ENCODE measurements at places on chromosomes 6 and 20. TPM values are rescaled to one million over a fixed set of nuclear protein-coding genes. Genes with fewer than 3 reads are reported as not detected.

- H3K4me3 ChIP-seq = no peak overlapping the region
- peaks cover 17% of the 10 kb centered on the region for H3K4me1 ChIP-seq
- H3K27me3 ChIP-seq = no peaks in the 10 kb centered on the region
- H3K27ac ChIP-seq = no peak overlapping the region
Measured at GRCh38 chr20:5039255-5039657, 37.9 kb upstream of the SLC23A2 start.

DNA sequence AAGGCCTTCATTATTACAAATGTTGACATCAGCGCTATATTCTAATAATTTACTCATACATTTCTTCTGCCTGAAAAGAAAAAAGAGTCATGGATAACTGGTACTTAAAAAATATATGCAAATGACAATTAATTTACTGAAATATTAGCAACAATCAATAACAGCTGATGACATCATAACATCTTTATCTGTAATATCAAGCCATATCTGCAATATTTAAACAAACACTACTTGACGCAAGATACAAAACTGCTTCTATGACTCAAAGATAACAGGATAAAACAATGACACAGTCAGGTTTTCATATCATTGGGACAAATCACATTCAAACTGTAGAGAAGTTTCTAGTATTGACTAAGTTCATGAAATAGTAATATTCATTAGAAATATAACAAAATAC is 16.5 kb downstream of the HACE1 start:
- no peaks in the 10 kb centered on the region for H3K27me3 ChIP-seq
- no peak overlapping the region for H3K4me3 ChIP-seq
- H3K4me1 ChIP-seq = no peaks in the 10 kb centered on the region
- H3K27ac ChIP-seq = no peak overlapping the region
- DNase-seq = no peak

GRCh38 chr6:1382883-1383728 is 6.3 kb upstream of the FOXF2 start:
- no peak for DNase-seq
- peaks cover 94% of the 10 kb centered on the region for H3K27me3 ChIP-seq
- peaks cover 3% of the 10 kb centered on the region for H3K4me1 ChIP-seq
- H3K27ac ChIP-seq = no peak overlapping the region

- no peaks in the 10 kb centered on the region for H3K27me3 ChIP-seq
- H3K27ac ChIP-seq = peak overlapping the region; percentile 80
- DNase-seq = no peak
- peaks cover 7% of the 10 kb centered on the region for H3K4me1 ChIP-seq
Measured at GRCh38 chr6:11636121-11636520, 98.6 kb downstream of the TMEM170B start.

DNA sequence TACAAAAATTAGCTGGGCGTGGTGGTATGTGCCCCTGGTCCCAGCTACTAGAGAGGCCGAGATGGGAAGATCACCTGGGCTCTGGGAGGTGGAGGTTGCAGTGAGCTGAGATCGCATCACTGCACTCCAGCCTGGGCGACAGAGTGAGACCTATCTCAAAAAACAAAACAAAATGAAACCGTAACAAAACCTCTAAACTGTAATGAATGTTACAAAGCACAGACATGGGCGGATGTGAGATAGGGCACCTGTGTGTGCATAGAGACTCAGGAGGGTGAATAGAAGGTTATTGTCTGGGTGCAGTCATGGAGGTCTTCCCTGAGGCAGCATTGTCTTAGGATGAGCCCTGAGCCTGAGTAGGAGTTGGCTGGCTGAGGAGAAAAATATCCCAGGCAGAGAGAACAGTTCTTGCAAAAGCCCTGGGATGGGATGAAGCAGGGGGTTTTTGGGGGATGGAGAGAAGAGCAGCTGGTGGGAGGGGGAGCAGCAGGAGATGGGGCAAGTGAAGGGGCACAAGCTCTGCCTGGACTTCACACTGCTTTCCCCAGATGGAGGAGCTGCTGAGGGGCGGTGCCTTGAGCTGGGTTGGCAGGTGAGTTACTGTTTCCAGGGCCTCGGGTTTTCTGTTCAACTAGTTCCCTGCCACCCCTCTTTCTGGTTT is 5.2 kb downstream of the BCAS4 start:
- no peaks in the 10 kb centered on the region for H3K27me3 ChIP-seq
- no peak overlapping the region for H3K4me3 ChIP-seq
- no peak for DNase-seq
- peaks cover 6% of the 10 kb centered on the region for H3K4me1 ChIP-seq

DNA sequence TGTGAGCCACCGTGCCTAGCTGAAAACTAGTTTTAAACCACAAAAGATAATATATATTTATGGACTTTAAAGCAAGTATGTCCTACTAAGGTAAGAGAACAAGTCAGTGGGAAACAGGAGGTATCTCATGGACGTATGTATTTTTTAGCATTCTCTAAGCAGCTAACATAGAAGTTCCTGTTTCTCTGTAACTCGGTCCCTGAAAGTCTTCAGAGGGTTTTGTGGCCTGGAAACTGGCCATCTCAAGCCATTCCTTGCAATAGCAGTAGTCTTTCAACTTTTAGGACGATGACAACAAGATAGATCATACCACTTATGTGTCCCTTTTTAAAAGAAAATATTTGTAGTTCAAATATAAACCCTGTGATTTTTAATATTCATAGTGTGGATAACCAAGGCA is 95.6 kb upstream of the RALGAPA2 start:
- DNase-seq = no peak
- no peak overlapping the region for H3K4me3 ChIP-seq
- H3K4me1 ChIP-seq = no peaks in the 10 kb centered on the region
- H3K27ac ChIP-seq = no peak overlapping the region
- H3K36me3 ChIP-seq = no peaks in the 10 kb centered on the region

- no peak overlapping the region for H3K4me3 ChIP-seq
- H3K27ac ChIP-seq = no peak overlapping the region
- no peaks in the 10 kb centered on the region for H3K27me3 ChIP-seq
- no peaks in the 10 kb centered on the region for H3K36me3 ChIP-seq
- H3K4me1 ChIP-seq = peaks cover 13% of the 10 kb centered on the region
Measured at GRCh38 chr6:11272491-11273192, 40.2 kb upstream of the NEDD9 start.

- no peaks in the 10 kb centered on the region for H3K36me3 ChIP-seq
- H3K27ac ChIP-seq = no peak overlapping the region
- H3K4me1 ChIP-seq = no peaks in the 10 kb centered on the region
- DNase-seq = no peak
- H3K4me3 ChIP-seq = no peak overlapping the region
Measured at GRCh38 chr6:7249391-7249790, 63.6 kb downstream of the SSR1 start.

DNA sequence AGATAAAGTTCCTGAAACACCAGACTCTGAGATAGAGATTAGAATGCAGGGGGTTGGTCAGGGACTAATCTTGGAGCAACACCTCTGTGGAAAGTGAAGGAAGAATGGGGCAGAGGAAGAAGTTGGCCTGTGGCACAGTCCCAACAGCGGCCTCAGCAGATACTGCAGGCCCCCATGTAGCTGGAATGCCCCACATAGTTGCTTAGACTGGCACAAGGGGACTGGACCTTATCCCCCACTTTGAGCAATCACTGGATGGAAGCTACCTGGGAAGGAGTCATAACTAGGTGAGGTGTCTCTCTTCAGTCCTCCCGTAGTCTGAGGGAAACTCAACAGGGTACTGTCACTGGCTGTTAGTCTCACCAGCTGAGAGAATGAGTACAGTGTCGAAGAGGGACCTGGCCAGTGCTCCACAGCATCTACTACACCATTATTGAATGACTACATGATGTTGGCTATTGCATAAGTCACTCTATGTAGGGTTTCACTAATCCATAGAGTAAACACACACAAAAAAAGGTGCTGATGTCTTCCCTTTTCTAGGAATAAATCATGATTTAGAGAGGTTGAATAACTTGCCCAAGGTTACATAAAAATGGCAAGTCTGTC is 47.5 kb downstream of the ADGRG6 start:
- no peak overlapping the region for H3K27ac ChIP-seq
- no peak for DNase-seq
- no peak overlapping the region for H3K4me3 ChIP-seq
- no peaks in the 10 kb centered on the region for H3K27me3 ChIP-seq

- H3K4me1 ChIP-seq = no peaks in the 10 kb centered on the region
- no peaks in the 10 kb centered on the region for H3K27me3 ChIP-seq
- H3K4me3 ChIP-seq = no peak overlapping the region
- DNase-seq = no peak
- H3K36me3 ChIP-seq = no peaks in the 10 kb centered on the region
Measured at GRCh38 chr20:41784209-41784958, 166.2 kb upstream of the CHD6 start.

DNA sequence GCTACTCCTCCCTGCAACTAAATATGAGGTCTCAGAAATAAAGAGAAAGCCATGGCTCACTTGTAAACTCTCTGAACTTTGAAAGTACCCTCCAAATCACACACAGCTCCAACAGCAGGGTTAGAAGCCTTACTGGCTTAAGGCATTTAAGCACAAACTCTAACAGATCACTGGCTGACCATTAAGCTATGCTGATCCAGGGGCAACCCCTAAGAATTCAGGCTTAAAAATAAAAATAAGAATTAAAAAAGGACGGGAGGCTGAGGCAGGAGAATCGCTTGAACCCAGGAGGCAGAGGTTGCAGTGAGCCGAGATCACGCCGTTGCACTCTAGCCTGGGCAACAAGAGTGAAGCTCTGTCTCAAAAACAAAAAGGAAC is 21.8 kb downstream of the HLA-E start:
- no peak for DNase-seq
- H3K27me3 ChIP-seq = peaks cover 65% of the 10 kb centered on the region
- no peaks in the 10 kb centered on the region for H3K36me3 ChIP-seq
- no peak overlapping the region for H3K4me3 ChIP-seq

- no peak for DNase-seq
- H3K27ac ChIP-seq = no peak overlapping the region
- H3K36me3 ChIP-seq = no peaks in the 10 kb centered on the region
- H3K27me3 ChIP-seq = peaks cover 3% of the 10 kb centered on the region
- H3K4me1 ChIP-seq = peaks cover 13% of the 10 kb centered on the region
- no peak overlapping the region for H3K4me3 ChIP-seq
Measured at GRCh38 chr20:16758454-16759180, 10.5 kb downstream of the OTOR start.

- H3K36me3 ChIP-seq = peaks cover 4% of the 10 kb centered on the region
- peaks cover 20% of the 10 kb centered on the region for H3K27me3 ChIP-seq
- H3K4me1 ChIP-seq = no peaks in the 10 kb centered on the region
- no peak for DNase-seq
Measured at GRCh38 chr6:117329926-117330325, 64.6 kb downstream of the VGLL2 start.

GRCh38 chr6:66961191-66961590 is 1254.2 kb upstream of the EYS start:
- H3K36me3 ChIP-seq = no peaks in the 10 kb centered on the region
- no peaks in the 10 kb centered on the region for H3K27me3 ChIP-seq
- DNase-seq = no peak

DNA sequence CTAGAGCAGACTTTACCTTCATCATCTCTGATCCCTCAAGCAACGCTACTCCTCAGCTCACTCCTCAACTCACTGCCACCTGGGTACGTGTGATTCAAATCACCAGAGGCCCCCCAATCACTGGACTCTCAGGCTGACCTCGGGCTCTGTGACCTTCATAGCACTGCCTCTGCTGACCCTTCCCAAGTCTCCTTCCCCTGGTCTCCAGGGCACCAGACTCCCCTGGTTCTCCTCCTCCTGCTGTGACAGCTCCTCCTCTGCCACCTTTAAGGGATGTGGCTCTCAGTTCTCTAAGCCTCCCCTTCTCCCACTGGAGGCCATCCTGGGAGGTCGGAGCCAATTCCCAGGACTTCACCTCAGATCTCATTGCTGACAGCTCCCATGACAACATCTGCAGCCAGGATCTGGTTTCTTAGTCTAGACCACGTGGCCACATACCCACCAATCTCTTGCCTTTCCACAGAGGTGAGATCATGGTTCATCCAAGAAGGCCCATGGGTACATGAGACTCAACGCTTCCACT is 90.4 kb downstream of the NFATC2 start:
- no peak overlapping the region for H3K27ac ChIP-seq
- no peaks in the 10 kb centered on the region for H3K27me3 ChIP-seq
- H3K4me3 ChIP-seq = no peak overlapping the region
- no peak for DNase-seq

- peaks cover 12% of the 10 kb centered on the region for H3K4me1 ChIP-seq
- no peaks in the 10 kb centered on the region for H3K27me3 ChIP-seq
- no peak for DNase-seq
Measured at GRCh38 chr6:125253881-125254280, 47.9 kb downstream of the HDDC2 start.

GRCh38 chr6:15476631-15477380 is 186.0 kb downstream of the DTNBP1 start:
- no peak for DNase-seq
- no peaks in the 10 kb centered on the region for H3K36me3 ChIP-seq
- no peak overlapping the region for H3K4me3 ChIP-seq
- H3K4me1 ChIP-seq = peaks cover 21% of the 10 kb centered on the region

- H3K27me3 ChIP-seq = no peaks in the 10 kb centered on the region
- H3K4me3 ChIP-seq = no peak overlapping the region
- H3K4me1 ChIP-seq = peaks cover 23% of the 10 kb centered on the region
- peak overlapping the region; percentile 64 for H3K27ac ChIP-seq
- peaks cover 15% of the 10 kb centered on the region for H3K36me3 ChIP-seq
Measured at GRCh38 chr20:25378884-25379733, 11.5 kb downstream of the ABHD12 start.

DNA sequence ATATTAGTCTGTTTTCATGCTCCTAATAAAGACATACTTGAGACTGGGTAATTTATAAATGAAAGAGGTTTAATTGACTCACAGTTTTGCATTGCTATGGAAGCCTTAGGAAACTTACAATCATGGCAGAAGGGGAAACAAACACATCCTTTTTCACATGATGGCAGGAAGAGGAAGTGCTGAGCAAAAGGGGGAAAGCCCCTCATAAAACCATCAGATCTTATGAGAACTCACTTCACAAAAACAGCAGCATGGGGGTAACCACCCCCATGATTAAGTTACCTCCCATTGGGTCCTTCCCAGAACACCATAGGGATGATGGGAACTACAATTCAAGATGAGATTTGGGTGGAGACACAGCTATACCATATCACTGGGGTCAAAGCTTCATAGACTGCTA is 254.2 kb downstream of the ERMARD start:
- peaks cover 30% of the 10 kb centered on the region for H3K27me3 ChIP-seq
- peaks cover 7% of the 10 kb centered on the region for H3K36me3 ChIP-seq
- no peak overlapping the region for H3K4me3 ChIP-seq
- no peak for DNase-seq
- H3K27ac ChIP-seq = no peak overlapping the region

GRCh38 chr6:98054453-98054852 is 771.4 kb upstream of the MMS22L start:
- no peaks in the 10 kb centered on the region for H3K36me3 ChIP-seq
- H3K4me3 ChIP-seq = no peak overlapping the region
- H3K4me1 ChIP-seq = peaks cover 24% of the 10 kb centered on the region

NKAPL gene
- not detected for total RNA-seq

PI16 gene
- not detected for total RNA-seq

CASS4 gene
- 0.14 TPM for total RNA-seq

UNC5CL gene
- total RNA-seq = 1.6 TPM

TDRD6 gene
- total RNA-seq = 0.05 TPM

CLVS2 gene
- total RNA-seq = 1.3 TPM

SEC23B gene
- total RNA-seq = 50.6 TPM

DAAM2 gene
- total RNA-seq = 17.6 TPM

KIF13A gene
- 34.4 TPM for total RNA-seq

ATP6V1G2 gene
- 3.3 TPM for total RNA-seq

ASCC3 gene
- 31.4 TPM for total RNA-seq

ZNF76 gene
- 47.6 TPM for total RNA-seq

DNAAF9 gene
- total RNA-seq = 13.5 TPM

ZC2HC1B gene
- not detected for total RNA-seq

NKX2-2 gene
- total RNA-seq = not detected
